ENCODE measurements at places on chromosomes 12 and 14.

DNA sequence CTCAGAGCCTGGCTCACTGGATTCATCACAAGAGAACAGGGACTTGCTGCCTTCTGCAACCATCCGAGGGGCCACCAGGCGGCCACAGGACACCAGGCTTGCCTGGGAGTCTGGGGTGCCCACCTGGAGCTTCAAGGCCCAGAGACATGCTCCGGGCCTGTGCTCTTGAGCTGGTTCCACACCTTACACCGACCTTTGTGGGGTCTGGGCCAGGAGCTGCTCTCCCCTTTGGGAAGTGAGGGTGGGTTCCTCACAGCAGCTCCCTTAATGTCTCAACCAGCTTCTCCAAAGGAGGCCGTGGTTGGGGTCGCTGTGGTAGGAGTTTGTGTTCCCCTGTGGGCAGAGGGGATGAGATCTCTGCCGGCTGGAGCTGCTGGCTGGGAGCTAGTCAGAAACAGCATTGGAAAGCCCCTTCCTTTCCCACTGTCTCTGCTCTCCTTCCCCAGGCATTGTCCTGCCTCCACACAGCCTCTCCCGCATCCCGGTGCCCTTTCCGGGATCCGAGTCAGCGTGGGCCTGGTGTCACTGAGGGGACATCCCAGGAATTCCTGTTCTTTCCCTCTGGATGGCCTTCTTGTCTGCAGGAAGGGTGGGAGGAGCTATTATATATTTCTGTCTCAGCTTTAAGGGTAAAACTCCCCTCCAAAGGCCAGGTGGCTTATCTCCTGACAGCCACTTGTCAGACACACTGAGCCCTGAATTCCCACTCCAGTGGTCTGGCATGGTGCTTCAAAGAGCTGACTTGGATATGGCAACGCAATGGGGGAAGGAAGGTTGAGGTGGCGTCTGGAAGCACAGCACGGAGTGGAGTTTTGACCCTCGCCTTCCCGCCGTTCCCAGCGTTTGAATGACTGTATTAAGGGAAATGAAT is 5.1 kb upstream of the PAPLN start:
- no peak for DNase-seq

DNA sequence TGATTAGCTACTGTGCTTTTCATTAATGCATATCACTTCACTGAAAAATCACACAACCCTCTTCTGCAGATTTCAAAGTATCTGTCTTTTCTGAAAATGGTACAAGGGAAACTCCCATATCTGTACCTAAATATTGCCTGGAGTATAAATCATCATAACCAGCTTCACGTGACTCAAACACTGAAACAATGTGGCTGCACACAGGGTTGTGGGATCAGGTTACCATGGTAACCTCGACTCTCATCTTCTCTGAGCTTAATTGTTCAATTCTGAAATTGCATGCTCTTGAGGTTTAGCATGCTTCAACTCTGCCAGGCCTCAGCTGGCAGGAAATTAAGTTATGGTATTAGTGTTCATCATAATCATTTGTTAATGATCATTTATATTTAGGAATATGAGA is 77.5 kb upstream of the CPSF6 start:
- no peak for DNase-seq

- no peak for DNase-seq
Observed at GRCh38 chr12:24507827-24508226, 441.1 kb downstream of the BCAT1 start.

DNA sequence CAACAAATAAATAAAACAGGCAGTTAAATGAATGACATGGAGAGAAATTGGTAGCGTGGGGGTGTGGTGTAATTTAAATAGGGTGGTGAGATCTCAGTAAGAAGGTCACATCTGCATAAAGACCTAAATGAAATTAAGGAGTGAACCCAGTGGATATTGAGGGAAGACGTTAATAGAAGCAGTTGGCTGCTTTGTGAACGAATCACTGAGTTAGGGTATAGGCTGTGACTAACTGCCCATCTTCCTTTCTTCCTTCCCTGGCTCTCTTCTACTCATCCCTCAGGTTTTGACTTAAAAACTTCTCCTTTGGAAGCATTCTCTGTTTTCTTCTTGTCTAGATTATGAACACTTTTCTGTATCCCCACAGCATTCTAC is 64.7 kb downstream of the BTG1 start:
- DNase-seq = no peak

- DNase-seq = no peak
Observed at GRCh38 chr12:54579258-54579657, 9.2 kb downstream of the PPP1R1A start.

- DNase-seq = no peak
Observed at GRCh38 chr12:119446459-119446858, 111.9 kb downstream of the CCDC60 start.

DNA sequence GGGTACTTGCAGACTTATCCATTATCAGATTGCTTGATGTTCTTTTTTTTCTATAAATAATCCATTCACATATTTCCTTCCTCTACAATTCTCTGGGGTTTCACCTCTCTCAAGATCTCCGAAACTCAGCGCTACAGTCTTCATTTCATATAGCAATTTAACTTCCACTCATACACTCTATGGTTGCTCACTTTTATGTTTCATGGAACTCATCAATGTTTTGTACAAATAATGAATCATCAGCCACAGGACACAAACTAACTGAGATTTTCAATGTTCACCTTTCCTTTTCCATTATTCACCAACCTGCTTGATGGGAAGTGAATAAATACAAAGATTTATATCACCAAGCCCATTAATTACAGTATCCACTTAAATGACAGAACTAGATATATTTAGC is 534.7 kb downstream of the LRFN5 start:
- no peak for DNase-seq

DNA sequence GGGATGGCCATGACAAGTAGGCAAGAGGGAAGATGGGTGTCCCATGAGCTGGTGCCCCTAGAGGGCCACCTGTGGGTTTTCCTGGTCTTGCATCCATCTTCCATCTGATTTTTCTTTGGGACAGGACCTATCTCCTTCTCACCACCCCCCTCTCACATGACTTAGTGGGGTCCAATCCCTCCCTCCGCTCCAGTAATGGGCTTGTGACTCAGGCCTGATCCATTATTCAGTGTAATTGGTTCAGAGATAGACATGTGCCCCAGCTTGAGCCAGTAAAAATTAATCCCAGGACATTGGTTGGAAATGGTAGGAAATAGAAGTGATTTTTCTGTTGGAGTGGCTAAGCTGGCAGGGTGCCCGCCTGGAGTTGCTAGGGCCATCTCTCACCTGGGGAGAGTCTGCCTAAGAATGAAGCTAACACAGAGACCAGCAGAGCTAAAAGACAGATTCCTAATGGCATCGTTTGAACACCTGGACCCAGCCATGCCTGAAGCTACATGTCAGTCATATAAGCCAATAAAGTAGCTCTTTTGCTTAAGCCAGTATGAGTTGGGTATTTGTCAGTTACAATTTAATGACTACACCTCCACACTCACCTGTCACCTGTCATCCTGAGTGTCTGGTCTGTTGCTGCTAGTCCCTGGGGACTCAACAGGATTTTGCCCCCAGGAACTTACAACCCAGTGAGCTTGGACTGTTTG is 14.7 kb downstream of the RASAL1 start:
- no peak for DNase-seq

Data from SIG-M5 (cell line).